ENCODE measurements at places on chromosomes 7 and 10.

GRCh38 chr10:79226391-79227245 is 120.7 kb upstream of the PPIF start:
- no peak for DNase-seq

DNA sequence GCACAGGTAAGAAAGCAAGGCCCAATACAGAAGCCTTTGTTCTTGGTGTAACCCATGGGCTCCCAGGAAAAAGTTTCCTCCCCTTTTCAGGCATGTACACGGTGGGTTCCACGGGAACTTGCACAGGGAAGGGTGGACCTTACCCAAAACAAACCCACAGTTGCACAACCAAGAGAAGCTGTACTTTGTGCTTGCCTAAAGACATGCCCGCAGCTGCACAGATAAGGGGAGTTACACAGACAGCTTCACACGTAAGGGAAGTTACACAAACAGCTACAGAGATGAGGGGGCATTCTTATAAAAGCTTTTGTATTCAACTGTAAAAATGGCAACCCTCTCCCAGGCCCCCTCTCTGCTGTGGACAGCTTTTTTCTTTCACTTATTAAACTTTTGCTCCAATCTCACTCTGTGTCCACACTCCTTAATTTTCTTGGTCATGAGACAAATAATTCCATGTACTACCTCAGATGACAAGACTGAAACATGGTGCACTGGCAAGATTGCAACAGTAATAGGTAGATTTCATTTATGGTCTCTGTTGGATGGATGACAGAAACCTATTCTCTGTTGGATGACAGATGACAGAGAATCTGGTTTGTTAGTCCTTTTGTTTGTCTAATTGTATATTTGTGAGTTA is 72.9 kb downstream of the ATE1 start:
- DNase-seq: no peak

GRCh38 chr10:122034149-122034756 is 45.3 kb downstream of the TACC2 start:
- DNase-seq: no peak

- DNase-seq: no peak
Observed at GRCh38 chr7:35889870-35890269, 89.0 kb downstream of the SEPTIN7 start.

DNA sequence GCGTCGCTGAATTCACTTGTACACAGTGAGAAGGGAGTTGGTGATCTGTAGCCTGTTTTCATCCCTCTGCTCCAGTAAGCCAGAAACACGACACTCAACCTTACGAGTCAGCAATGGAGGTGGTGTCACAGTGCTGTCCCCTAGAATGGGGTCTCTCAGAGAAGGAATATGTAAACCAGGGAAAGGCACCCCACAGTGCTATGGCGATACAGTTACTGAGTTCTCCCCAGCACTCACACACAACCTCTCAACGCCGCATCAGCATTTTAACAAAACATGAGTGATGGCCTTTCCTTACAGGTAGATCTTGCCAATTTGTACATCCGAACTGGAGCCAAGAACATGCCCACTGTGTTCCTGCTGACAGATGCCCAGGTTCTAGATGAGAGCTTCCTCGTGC is 196.3 kb downstream of the CDCA7L start:
- no peak for DNase-seq

DNA sequence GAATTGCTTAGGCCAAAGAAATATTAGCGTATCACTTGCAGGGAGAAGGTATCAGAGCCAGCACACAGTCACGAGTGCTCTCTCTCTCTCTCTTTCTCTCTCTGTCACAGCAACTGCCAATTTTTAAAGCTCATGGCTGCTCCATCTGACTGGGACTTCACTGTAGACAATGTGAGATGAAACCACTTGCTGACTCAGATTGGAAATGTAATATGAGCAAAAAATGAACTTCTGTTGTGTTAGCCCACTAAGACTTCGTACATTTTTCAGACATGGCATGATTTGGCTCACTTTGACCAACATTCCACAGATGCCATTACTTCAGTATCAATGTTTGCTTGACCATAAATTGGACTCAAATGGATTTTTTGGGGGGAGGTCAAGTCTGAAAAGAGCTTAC is 68.1 kb downstream of the DGKB start:
- no peak for DNase-seq

GRCh38 chr10:9302140-9302746 is 1247.8 kb downstream of the GATA3 start:
- no peak for DNase-seq
